ENCODE measurements at places on chromosomes 2 and 18.

DNA sequence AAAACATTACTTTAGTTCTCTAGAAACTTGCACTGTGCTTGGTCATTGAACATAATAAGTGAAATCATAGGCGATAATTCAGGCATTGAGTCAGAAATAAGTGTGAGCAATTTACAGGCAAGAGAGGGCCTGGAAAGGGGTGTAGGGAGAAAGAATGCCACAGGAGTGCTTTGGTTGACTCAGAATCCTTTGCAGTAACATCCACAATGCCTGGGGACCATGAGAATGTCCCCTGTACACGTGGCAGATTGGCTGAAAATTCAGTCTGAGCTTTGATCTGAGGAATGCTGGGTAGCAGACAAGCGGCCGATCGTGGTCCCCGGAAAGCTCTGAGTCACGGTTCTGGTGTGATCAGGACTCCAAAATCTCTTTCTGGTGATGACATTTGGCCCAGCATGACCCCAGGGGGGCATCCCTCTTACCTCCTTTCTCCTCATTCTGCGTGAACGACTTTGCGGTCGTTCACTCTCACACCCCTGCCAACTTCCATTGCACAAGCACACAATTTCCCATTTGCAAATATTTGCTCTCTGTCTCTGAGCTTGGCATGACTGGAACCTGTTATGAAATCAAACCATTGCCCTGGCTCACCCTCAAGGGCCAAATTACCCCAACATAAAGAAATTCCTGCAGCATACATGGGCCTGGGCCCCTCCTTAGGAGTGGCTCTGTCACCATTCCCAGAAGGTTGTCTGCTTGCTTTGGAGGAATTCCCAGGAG lies 305.0 kb upstream of the EPAS1 start:
- peak; percentile 89 for DNase-seq

DNA sequence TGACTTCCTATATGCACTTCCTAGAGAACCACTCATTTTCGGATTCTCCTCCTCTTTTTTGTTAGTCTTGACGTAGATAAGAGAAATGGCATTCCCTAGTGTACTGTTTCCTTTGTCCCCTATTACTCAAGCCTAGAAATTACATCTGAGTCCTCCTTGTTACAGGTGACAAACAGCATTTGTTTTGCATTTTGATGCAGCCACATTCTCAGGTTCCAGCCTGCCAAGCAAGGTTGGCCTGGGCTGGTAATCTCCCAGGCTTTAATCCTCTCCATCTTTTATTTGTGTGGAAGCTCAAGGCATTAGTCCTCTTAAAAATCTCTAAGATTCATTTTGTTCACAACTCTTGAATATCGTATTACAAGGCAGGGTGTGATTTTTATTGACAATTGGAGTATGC lies 318.0 kb upstream of the NRP2 start:
- DNase-seq = no peak

DNA sequence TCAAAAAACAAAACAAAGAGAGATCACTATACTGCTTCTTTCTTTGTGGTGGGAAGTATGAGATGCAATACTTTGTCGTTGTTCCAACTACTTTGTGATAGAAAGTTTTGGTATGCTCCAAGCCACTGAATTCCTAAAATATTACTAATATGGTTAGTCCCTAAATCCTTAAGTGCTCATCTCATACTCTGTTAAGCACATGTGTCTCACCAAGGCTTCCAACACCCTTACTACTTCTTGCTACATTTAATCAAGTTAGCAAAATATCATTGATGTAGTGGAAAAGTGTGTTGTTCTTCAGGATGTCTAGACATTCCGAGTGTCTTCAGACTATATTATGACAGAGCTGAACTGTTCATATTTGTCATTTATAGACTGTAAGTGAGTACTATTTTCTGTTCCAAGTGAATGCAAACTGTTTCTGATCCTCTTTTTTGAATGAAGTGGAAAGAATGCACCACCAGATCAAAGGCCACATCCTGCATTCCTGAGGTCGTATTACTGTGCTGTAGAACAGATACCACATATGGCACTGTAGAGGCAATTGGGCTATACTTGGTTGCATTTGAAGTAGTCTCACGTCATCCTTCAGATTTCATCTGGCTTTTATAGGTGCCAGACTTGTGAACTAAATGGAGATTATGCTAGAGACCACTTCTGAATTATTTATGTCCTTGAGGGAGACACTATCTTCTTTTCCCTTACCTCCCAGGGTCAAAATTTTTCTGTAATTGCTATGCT lies 298.4 kb upstream of the ZNF521 start:
- DNase-seq = peak; percentile 99

DNA sequence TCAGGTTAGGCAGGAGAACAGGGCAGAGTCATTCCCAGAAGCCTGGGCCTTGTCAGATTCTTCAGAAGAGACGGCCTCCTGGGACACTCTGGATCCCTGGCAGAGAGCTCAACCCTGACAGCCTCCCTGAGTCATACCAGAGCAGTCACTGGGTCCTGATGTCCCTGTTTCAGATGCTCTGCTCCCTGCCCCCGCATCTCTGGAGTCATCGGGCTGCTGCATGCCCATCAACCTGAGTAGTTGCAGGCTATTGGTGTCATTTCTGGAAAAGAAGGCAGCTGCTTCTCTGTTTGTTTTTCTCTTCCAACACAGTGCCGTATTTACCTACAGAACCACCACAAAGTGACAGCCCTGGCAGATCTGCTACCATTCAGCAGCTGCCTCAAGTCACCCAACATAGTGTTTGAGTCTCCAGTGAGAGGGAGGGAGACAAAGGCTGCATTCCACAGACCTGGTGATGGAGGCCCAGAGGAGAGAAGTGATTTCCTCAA lies 145.1 kb downstream of the B3GNT2 start:
- DNase-seq = no peak
